ENCODE measurements at places on chromosomes 4 and X. TPM values are rescaled to one million over a fixed set of nuclear protein-coding genes. Genes with fewer than 3 reads are reported as not detected.
A peak's percentile ranks its signal among the peaks of the same experiment; 100 is the strongest.

- no peaks in the 10 kb centered on the region for H3K27me3 ChIP-seq
- no peaks in the 10 kb centered on the region for H3K36me3 ChIP-seq
- no peak overlapping the region for H3K27ac ChIP-seq
- H3K4me3 ChIP-seq: no peak overlapping the region
- H3K4me1 ChIP-seq: no peaks in the 10 kb centered on the region
These were observed 1.7 kb downstream of the ATP8A1 start for GRCh38 chr4:42655269-42655637.

DNA sequence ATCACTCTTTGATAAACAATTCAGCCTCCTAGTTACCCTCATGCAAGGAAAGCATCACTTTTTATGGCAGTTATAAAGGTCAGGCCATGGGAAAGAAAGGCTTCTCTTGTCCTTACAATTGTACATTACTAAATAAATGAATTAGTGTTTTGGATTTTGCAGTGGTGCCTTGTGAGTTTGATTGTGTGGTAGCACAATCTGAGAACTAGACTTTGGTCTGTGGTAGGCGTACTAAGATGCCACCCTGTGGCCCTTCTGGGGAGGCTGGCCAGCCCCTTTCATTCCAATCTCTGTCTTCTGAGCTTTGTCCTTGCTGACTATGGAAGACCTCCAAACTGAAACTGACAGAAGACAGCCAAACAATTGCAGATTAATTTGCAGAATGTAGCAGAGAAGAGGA, 14.6 kb upstream of the HNRNPD start:
- H3K27me3 ChIP-seq: no peaks in the 10 kb centered on the region
- DNase-seq: no peak
- no peaks in the 10 kb centered on the region for H3K4me1 ChIP-seq
- H3K36me3 ChIP-seq: peaks cover 3% of the 10 kb centered on the region
- H3K4me3 ChIP-seq: no peak overlapping the region

DNA sequence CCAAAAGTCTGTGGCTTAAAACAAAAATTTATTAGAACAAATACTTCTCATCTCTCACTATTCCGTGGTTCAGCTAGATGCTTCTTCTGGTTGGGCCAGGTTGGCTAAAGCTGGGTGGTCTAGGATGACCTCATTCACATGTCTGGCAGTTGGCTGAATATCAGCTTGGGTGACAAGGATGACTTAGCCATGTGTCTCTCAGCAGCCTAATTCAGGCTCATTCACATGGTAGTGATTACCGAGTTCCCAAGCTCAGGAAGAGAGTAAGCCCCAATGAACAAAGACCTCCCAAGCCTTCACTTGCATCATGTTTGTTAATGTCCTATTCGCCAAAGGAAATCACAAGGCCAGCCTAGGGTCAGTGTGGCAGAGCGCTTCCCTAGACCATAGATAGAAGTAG, 119.4 kb downstream of the FANCB start:
- no peak overlapping the region for H3K27ac ChIP-seq
- no peak for DNase-seq
- no peaks in the 10 kb centered on the region for H3K4me1 ChIP-seq
- no peaks in the 10 kb centered on the region for H3K36me3 ChIP-seq
- no peaks in the 10 kb centered on the region for H3K27me3 ChIP-seq

The SERTM2 gene
- total RNA-seq: under 0.01 TPM

DNA sequence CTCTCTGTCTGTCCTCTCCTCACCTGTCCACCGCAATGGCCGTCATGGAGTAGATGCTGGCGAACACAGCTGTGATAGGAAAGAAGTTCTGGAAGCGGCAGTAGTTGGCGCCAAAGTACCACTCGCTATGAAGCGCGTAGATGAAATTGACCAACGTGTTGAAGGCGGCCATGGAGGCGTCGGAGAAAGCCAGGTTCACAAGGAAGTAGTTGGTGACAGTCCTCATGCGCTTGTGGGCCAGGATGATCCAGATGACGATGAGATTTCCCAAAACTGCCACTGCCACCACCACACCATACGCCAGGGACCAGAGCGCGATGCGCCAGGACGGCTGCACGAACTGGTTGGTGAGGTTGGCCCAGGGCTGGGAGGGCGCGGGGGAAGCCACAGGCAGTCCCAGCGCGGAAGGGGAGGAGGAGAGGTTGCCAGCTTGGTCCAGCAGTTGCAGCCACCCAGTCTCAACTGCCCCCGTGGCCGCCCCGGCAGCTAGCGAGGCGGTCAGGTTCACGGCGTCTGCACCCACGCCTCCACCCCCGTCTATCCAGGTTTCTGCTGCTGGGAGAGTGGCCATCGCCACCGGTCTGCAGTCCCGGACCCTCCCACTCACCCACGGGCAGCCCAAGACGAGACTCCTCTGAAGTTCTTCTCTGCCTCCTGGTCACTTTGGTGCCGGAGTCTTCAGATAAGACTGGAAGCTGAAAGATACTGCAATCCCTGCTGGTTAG, 518 bp downstream of the TACR3 start:
- no peak for DNase-seq
- no peaks in the 10 kb centered on the region for H3K36me3 ChIP-seq
- H3K4me1 ChIP-seq: no peaks in the 10 kb centered on the region
- no peaks in the 10 kb centered on the region for H3K27me3 ChIP-seq

DNA sequence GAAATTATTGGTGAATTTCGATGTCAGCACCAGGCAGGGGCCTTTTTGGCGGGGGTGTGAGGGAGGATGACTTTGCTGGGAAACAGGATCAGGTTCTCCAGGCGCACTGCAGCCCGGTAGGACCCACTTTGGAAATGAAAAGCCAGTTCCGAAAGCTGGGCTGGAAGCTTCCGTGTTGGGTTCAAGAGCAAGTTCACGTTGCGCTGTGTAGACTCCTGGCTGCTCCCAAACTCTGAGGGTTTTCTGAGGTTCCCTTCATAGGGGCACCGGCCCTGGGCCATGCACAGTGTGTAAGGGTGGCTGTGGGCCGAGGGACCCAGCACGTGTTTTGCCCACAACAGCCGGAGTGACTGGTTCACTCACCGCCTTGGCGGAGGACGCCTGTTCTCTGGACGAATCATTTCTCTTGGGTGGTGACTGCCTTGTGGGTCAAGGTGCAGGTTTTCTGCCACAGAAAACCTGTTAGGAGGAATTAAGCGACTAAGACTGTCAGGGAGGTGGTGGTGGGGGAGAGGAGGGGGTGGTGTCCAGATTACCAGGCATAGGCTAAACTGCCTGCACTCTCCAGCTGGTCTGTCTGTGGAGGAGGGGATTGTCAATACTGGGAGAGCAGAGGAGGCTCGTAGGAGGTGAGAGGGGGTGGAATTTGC, 8.0 kb downstream of the SHOX start:
- no peaks in the 10 kb centered on the region for H3K4me1 ChIP-seq
- H3K27me3 ChIP-seq: peaks cover 11% of the 10 kb centered on the region

DNA sequence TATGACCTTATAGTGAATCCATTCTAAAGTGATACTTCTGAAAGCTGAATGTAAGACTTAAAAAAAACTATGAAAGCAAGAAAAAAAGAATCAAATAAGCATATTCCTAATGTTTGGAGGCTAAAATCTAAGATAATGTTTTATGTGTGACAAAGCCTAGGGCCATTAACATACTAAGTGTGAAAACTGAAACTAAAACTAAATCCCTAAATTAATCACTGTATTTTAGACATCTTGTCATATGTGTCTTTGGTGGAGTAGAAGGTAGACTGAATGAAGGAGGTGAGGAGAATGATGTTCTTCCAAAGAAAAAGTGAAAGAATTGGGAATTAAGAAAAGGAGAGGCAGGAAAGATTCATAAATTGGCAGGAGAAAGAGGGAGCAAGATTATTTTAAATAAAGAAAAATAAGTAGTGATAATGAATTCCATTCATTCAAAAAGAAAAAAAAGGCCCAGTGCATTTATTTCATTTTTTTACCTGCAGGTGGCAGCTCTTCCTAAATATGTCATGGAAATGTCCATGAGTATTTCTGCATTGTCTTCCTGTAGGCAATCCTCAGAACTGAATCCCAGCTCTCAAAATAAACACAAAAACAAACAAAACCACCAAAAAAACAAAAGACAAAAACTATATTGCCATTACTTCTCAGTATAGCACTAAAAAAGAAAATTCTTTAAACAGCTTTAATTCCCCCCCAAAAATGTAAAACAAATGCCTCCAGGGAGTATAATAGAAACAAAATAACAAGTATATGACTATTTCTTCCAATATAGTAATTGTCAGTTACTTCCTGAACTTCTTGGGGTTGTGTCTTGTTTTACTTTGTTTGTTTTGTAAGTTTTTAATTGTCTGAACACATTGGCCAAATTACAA, 17.0 kb upstream of the AP1AR start:
- no peak overlapping the region for H3K4me3 ChIP-seq
- H3K4me1 ChIP-seq: peaks cover 3% of the 10 kb centered on the region
- no peaks in the 10 kb centered on the region for H3K36me3 ChIP-seq
- no peaks in the 10 kb centered on the region for H3K27me3 ChIP-seq
- peak; percentile 27 for DNase-seq

The IDS gene
- 26.3 TPM for total RNA-seq

DNA sequence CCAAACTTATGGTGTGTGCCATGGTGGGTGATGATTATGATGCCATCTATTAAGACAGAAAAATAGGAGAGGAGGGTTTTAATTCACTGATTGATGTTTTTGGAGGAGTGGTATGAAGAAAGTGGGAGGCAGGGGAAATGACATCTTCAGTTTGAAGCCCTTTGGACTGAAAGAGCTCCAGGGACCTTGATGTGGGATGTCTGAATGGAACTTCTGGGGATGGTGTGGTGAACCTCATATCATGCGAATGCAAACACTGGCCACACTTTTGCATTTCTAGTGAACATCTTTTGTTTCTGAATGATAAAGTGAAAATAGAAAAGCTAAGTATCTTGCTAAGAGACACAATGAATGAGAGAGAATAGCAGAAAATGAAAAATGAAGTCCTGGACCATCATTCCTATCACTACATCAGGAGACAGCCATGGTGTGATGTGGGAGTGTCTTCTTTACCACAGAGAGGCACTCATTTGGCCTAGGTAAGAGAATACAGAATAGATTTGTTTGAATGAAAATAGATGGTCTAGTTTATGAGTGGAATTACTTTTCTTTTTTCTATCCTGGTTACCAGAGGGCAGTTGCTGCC, 123.5 kb downstream of the ZNF827 start:
- H3K36me3 ChIP-seq: peaks cover 14% of the 10 kb centered on the region
- no peaks in the 10 kb centered on the region for H3K27me3 ChIP-seq
- peaks cover 17% of the 10 kb centered on the region for H3K4me1 ChIP-seq
- H3K4me3 ChIP-seq: no peak overlapping the region
- DNase-seq: no peak
- H3K27ac ChIP-seq: peak overlapping the region; percentile 91

The PRRG3 gene
- total RNA-seq: not detected

The ATP8A1 gene
- 0.83 TPM for total RNA-seq

The HSFX2 gene
- total RNA-seq: not detected

GRCh38 chr4:165312506-165312905, 15.0 kb upstream of the MSMO1 start:
- H3K4me1 ChIP-seq: no peaks in the 10 kb centered on the region
- H3K27ac ChIP-seq: no peak overlapping the region
- DNase-seq: peak; percentile 81
- H3K4me3 ChIP-seq: no peak overlapping the region
- H3K36me3 ChIP-seq: peaks cover 2% of the 10 kb centered on the region

- H3K4me3 ChIP-seq: no peak overlapping the region
- H3K27me3 ChIP-seq: peaks cover 21% of the 10 kb centered on the region
- no peak for DNase-seq
- H3K36me3 ChIP-seq: no peaks in the 10 kb centered on the region
- no peak overlapping the region for H3K27ac ChIP-seq
- H3K4me1 ChIP-seq: peaks cover 1% of the 10 kb centered on the region
These were observed 36.7 kb downstream of the SMIM20 start for GRCh38 chr4:25950461-25951389.

- H3K27me3 ChIP-seq: no peaks in the 10 kb centered on the region
- no peak overlapping the region for H3K4me3 ChIP-seq
- H3K27ac ChIP-seq: peak overlapping the region; percentile 97
- no peaks in the 10 kb centered on the region for H3K36me3 ChIP-seq
- DNase-seq: peak; percentile 83
These were observed 23.8 kb downstream of the ARHGAP10 start for GRCh38 chr4:147755561-147756295.

DNA sequence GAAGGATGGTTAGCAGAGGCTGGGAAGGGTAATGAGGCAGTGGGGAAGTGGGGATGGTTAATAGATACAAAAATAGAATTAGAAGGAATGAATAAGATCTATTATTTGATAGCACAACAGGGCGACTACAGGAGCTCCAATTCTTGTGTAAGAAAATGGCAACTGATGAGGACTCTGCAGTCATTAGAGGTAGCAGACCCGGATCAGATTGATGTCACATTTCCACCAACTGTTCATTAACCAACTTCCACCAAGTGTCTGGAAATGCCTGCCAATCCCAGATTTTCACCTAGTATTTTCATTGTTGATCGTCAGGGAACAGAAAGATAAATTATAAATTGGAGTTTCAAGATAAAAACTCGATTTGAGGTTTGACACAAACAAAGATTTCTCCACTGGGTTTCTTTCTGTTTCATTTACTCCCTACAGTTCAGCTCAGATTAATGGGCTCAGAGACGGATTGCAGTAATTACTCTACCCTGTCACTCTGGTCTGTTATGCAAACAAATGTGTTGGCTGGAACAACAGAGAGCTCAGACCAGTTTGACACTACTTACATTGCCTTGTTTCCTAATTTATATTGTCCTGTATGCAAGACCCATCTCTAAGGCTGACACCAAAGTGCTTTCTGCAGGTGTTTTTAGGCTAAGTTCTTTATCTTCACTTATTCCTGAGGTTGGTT, 909.2 kb upstream of the PRKX start:
- no peaks in the 10 kb centered on the region for H3K36me3 ChIP-seq
- no peaks in the 10 kb centered on the region for H3K4me1 ChIP-seq
- no peak overlapping the region for H3K4me3 ChIP-seq
- no peaks in the 10 kb centered on the region for H3K27me3 ChIP-seq
- H3K27ac ChIP-seq: no peak overlapping the region
- no peak for DNase-seq

The TMEM150C gene
- 0.36 TPM for total RNA-seq

DNA sequence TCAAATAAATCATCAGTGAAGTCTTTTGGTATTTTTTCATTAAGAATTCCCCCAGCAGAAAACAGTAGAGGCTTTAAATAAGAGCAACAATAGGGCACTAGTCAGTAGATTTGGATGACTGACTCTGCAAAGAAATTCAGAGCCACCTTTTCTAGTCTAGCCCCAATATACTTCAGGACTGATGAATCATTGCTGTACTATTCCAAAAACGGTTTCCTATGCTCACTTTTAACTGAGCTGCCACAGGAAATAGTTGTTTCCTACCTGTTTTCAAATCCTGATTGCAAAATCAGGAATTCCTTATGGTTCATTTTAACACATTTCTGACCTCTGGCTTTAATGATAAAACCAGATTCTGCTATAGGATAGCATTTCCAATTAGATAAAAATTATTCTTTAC, 171.6 kb downstream of the NR3C2 start:
- no peaks in the 10 kb centered on the region for H3K4me1 ChIP-seq
- no peak for DNase-seq
- H3K27me3 ChIP-seq: no peaks in the 10 kb centered on the region
- no peak overlapping the region for H3K27ac ChIP-seq
- no peak overlapping the region for H3K4me3 ChIP-seq

DNA sequence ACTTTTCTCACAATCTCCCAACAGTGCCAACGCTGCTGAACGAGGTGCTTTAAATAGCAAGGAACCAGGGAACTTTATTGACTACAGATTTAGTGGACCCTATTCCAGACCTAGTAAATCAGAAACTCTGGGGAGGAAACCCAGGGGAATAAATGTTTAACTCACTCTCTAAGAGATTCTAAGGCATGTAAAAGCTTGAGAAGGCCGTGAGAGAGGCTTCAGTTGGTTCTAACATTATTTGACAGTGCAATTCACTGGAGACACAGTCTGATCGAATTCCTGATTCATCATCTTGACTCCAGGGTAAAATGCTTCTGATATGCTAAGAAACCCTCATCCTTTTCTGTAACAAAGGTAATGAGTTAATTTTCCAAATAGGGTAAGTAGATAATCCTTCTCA, 494.4 kb downstream of the KCNIP4 start:
- H3K4me1 ChIP-seq: no peaks in the 10 kb centered on the region
- no peak overlapping the region for H3K27ac ChIP-seq
- no peaks in the 10 kb centered on the region for H3K27me3 ChIP-seq
- no peaks in the 10 kb centered on the region for H3K36me3 ChIP-seq

The FATE1 gene
- total RNA-seq: not detected

All from IMR-90 (cell line).